ENCODE measurements at places on chromosomes 2 and 18.

- DNase-seq: no peak
Observed at GRCh38 chr2:46336283-46336959, 39.2 kb downstream of the EPAS1 start.

GRCh38 chr2:218290316-218291261 lies 1.7 kb downstream of the TMBIM1 start:
- DNase-seq: no peak

GRCh38 chr2:163123526-163123925 lies 285.0 kb upstream of the KCNH7 start:
- DNase-seq: no peak

- no peak for DNase-seq
Observed at GRCh38 chr2:173159791-173160463, 84.3 kb downstream of the MAP3K20 start.

GRCh38 chr18:21257386-21257785 lies 15.4 kb downstream of the GREB1L start:
- no peak for DNase-seq

- DNase-seq: no peak
Observed at GRCh38 chr2:74205113-74205512, 6.7 kb downstream of the MTHFD2 start.

- DNase-seq: no peak
Observed at GRCh38 chr18:37218022-37218590, 347.5 kb downstream of the CELF4 start.

DNA sequence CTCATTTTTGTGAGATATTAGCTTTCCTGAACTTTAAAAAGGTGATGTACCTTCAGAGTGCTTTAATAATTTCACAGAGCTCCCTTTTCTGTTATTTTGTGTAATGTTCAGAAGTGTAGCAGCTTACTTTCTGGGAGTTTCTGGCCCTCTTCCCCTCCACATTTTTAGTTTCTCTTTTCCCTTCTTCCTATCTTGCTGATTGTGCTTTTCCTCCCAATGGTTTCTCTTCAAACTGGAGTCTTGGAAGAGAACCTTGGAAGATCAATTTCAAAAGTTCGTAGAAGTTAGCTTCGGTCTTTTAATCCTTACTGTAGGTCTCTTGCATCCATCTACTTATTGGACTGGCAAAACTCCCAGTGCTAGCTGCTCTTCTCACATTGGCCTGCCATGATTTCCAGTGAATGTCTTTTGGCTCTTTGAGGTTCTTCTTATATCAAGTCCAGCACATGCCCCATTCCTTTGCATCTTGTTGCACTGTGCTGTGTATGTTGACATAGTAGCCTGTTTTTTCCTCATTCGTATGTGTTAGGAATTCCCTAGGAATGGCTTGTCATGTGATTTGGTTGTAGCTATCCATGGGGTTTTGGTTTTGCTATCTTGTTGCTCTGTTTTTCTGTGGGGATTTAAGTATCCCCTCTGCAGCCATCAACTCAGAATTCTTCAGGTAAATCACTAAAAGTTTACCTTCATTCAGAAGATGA lies 7.8 kb downstream of the CCNT2 start:
- DNase-seq: no peak

DNA sequence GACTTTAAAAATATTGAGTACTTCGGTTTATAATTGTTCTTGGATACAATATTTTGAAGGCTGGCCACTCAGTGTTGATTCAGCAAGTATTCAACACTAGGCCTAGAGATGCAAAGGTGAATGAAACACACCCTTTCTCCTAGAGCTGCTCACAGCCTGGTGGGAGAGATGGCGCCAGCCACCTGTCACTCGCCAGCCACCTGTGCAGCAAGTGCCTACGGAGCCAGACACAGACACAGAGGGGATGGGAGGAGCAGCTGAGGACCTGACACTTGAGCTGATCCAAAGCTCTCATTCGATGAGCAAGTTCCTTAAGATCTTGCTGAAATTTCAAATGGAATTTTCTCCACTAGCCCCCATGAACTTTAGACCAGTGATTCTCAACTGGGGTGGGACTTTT lies 151.1 kb upstream of the RIOK3 start:
- DNase-seq: no peak

GRCh38 chr2:20257411-20257810 lies 32.5 kb upstream of the SDC1 start:
- DNase-seq: no peak

DNA sequence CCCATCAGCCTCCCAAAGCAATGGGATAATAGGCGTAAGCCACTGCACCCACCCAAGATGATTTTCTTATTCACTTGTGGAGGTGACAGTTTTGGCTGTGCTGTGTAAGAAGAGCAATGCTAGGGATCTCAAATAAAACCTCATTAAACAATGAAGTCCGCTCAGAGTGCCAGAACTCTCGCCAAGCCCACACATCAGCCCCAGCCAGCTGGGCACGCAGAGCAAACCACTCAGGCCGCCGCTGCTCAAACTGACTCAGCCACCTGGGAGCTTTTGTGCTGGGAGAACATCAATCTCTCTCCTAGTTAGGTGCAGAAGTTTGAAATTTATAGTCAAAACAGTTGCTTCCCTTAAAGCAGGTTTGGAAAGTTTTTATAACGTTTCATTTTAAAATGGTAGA lies 47.6 kb downstream of the RNF152 start:
- no peak for DNase-seq

DNA sequence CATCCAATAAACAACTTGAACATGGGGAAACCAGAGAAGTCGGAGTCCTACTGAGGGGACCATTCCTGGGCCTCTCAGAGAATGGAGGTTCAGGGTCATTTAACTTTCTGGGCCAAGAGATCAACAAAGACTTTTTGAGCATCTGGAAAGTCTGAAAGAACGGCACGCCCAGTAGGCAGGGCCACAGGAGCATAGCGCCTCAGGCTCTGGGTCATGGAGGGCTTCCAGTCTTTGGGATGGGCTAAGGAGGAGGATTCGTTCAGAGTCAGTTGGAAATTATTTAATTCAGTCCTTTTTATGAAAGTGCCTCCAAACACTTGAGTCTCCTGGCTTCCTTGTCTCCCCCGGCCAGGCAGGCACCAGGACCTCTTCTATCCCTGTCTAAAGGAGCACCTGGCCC lies 101.1 kb upstream of the GLI2 start:
- no peak for DNase-seq
